ENCODE measurements at places on chromosomes 11 and 22. TPM values are rescaled to one million over a fixed set of nuclear protein-coding genes. Genes with fewer than 3 reads are reported as not detected.

Gene NCF4
- 0.17 TPM for total RNA-seq

Gene ACR
- 0.34 TPM for total RNA-seq

Gene OR52H1
- not detected for total RNA-seq

Gene TTC28
- 27.2 TPM for total RNA-seq

Gene TKFC
- 33.9 TPM for total RNA-seq

Gene SLC5A1
- not detected for total RNA-seq

Gene PKDREJ
- under 0.01 TPM for total RNA-seq

Gene PSMA1
- 177 TPM for total RNA-seq

Gene UPB1
- total RNA-seq = not detected

Gene IFITM10
- total RNA-seq = 0.33 TPM

Measured in dermis blood vessel endothelial cell (primary cell).